ENCODE measurements at places on chromosomes 2 and 18.

DNA sequence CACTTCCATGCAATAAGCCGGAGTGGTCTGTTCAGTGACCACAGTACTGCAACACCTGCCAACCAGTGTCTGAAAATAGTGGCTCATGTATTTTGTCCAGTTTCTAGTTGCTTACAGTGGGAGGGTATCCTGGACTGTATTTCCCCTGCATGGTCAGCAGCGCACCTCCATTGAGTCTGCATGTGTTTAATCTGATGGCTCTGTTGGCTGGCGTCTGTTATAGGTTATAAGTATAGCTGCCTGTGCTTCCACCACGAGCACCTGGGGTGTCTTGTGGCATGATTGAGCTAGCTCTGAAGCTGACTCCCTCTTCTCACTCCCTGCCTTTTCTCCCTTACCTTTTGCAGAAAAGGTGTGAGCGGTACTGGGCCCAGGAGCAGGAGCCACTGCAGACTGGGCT is 12.9 kb downstream of the PTPN18 start:
- no peak for DNase-seq

DNA sequence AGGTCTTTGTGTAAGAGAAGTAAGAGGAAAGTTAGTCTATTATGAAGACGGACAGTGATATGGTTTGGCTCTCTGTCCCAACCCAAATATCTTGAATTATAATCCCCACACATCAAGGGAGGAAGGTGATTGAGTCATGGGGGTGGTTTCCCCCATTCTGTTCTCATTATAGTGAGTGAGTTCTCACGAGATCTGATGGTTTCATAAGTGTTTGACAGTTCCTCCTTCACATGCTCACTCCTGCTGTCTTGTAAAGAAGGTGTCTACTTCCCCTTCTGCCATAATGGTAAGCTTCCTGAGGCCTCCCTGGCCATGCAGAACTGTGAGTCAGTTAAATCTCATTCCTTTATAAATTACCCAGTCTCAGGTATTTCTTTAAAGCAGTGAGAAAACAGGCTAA is 67.6 kb downstream of the NEURL3 start:
- DNase-seq: no peak

- DNase-seq: no peak
Measured at GRCh38 chr2:193695367-193695766, 1500.6 kb upstream of the TMEFF2 start.

DNA sequence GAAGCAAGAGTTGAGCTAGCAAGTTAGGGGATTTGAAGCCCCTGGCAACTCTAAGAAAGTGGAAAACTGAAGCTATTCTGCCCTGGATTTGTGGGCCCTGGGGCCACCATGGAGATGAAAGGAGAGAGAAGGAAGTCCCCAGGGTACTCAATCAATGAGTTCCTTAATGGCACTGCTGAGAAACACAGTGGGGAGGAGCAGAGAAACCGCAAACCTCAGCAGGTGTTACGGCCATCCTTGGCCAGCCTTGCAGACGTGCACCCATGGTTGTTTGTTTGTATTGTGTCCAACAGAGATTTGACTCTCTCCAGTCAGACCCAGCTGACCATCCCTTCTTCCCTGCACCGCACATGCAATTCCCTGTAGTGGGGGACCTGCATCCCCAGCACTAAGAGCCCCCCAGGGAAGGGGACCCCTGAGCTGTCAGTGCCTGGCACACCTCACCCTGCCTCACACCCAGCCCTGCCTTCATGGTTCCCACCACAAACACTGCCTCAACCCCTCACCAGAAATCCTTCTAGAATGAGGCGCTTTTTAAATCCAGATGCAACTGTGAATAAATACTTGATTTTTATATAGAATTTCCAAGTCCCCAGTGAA is 255.3 kb downstream of the SH3BP4 start:
- DNase-seq: no peak

DNA sequence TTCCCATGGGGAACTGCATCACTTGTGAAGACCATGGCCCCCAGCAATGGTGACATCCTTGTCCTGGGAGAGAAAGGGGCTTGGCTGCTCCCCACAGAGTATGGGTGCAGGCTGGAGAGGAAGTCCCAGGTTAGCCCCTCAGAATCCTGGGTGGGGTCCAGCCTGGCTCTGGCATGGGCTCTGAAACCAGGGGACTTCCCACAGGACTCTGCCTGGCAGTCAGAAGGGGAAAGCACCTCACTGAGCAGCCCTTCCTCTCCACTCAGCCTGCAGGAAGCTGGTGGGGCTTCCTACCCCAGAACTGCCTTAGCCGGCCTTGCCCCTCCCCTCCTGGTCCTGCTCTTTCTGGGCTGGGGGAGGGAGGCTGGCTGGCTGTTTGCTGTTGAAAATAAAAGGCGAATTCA is 3.7 kb downstream of the NEURL3 start:
- no peak for DNase-seq

DNA sequence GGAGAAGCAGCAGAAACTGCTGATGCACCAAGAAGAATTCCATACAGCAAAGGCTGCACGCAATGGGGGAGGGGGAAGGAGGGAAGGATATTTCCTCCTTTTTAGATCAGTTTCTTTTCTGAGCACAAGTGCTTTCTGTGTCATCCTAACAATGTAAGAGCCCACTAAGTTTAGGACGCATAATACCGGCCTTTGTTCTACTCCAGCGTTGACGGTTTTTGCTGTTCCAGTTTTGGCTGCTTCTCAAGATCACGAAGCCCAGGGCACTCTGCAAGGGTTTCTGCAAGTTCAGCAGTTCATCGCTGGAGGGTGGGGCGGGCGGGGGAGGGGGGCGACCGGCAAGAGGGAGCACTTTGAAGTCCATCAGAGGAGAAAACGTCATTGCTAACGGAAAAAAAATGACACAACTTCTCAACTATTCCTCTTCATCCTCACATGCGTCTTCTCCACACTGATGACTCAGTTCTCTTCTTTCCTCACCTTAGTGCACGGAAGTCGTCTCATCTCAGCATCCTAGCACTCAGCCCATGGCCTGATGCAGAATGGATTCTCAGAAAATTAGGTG is 8.7 kb downstream of the FAM178B start:
- no peak for DNase-seq

DNA sequence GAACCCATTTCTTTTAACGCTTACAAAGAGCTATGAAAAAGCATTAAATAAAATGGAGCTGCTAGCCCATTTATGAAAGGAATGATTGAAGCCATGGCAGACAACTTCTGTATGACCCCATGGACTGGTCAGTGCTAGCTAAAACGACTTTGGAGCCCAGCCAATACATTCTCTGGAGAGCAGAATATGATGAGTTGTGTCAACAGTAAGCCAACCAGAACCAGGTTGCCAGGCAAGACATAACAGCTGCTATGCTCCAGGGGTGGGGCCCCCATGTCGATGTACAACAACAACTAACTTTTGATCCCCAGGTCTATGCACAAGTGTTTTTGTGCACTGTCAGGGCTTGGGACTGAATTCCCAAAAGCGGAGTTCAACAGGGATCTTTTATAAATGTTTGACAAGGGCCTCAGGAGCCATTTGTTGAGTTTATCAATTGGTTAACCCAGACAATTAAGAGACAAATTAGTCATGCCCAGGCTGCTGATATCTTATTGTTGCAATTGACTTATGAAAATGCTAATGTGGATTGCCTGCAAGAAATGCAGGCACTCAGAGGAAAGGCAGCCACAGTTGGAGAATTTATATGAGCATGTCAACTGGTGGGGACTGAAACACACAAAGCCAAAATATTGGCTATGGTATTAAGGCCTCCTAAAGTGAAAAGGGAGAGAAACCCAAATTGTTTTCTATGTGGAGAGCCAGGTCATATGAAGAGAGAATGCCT is 64.6 kb upstream of the MYO3B start:
- DNase-seq: no peak

DNA sequence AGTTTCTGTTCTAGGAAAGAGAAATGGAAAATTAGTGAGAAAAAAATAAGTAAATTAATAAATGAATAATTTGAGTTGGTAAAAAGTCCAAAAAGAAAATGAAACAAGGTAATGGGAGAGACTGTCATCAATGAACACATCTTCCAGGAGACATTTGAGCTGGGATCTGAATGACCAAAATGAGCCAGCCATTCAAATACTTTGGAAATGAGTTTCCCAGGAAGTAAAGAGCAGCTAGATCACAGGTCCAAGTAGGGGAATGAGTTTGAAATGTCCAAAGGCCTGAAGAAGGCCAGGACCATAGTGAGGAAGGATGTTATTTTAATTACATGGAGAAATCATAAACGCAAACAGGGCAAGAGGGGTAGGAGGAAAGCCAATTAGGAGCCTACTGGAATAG is 6.6 kb upstream of the DNAH7 start:
- no peak for DNase-seq

DNA sequence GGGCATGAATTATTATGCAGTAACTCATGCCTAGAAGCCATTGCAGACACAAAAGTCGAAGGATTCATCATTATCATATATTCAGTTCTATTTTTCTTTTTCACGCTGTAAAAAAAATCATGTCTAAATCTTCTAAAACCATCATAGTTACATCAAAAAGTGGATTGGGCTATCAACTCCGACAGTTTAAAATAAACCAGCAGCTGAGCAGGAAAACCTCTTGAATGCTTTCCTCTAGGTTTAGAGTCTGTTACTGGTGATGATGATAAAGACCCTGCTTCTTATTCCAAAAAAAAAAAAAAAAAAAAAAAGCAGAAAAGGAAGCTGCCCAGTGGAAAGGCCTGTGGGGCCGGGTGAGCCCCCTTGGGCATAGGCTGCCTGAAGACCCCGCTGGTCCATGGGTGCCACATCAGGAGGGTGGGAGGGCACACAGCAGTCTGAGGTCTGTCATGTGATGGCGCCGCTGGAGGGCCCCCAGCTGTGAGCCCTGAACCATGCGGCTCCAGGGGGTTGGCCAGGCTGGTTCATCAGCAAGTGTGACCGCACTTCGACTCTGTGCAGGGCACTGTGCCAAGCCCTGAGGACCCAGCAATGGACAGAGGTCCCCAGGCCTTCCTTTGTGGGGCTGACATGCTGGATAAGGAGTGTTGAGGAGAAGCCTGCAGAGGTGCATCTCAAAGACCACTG is 199.6 kb downstream of the EIPR1 start:
- DNase-seq: no peak

DNA sequence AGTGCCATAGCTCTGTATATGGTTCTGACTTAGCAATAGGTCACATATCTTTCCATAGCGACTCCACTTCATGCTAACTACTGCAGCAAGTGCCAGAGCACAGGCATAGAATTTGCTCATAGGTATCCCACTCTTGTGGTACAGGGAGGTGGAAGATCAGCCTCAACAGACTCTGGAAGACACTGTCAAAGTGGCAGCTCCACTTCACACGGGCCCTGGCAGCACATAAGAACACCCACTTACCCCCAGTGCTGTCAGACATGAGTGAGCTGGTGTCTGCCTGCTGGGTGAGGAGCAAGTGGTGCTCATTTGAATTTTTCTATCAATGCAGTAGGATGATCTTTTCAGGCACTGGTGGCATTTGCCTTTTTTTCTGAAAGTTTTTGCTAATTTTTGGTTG is 48.6 kb downstream of the BCL2L11 start:
- DNase-seq: no peak

GRCh38 chr2:17573085-17573803 is 32.7 kb downstream of the VSNL1 start:
- DNase-seq: no peak

DNA sequence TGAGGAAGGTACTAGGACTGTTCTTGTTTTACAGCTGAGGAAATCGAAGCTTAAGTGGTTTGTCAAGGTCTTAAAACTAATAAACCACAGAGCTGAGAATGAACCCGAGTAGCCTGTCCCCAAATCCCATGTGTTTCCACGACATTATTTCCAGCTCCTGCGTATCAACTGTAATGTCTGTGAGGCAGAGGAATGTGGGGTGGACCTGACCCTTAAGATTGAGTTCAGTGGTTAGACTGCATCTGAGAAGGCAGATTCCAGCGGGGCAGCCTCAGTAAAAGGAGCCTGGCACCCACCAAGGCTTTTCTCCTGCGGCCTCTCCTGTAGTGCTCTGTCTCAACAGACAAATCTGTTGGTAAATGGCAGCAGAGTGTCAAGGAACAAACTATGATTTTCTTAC is 81.9 kb upstream of the TMEM178A start:
- no peak for DNase-seq

DNA sequence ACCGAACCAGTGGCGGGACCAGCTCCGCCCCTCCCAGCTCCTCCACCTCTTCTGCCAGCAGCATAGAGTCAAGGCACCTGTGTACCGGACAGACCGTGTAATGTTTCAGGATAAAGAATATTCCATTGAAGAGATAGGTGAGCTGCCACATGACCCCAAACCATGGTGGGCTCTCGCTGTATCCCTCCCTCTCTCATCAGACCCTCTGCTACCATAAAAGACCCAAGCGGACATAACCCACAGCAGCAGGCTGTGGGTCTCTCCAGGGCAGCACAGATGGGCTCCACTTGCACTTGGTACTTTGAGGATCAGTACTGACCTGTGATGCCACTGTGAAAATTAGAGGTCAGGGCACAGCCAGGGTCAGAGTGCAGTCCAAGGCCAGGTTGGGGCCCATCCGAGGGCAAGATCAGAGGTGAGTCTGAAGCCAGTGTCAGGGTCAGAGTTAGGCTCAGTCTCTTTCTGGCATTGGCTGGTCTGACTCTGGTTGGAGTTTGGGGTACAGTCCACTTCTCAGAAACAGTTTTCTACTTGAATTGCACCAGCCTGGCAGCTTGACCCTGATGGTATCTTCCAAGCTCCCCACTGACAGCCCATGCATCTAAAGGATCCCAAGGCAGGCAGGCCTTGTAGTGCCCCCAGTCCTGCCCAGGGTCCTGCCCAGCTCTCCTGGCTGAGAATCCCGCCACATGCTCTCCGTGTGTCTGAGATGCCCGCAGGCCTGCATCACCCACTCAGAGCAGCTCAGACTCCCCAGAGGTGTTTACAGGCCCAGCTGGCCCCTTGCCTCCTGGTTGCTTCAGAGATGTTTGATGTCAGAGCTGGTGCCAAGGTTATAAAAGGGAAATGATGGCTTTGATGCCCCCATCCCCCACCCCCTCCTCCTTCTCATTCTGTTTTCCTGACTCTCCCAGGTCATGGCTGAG is 212.1 kb downstream of the DYSF start:
- no peak for DNase-seq

GRCh38 chr2:132652474-132652873 is 17.5 kb downstream of the LYPD1 start:
- DNase-seq: no peak

DNA sequence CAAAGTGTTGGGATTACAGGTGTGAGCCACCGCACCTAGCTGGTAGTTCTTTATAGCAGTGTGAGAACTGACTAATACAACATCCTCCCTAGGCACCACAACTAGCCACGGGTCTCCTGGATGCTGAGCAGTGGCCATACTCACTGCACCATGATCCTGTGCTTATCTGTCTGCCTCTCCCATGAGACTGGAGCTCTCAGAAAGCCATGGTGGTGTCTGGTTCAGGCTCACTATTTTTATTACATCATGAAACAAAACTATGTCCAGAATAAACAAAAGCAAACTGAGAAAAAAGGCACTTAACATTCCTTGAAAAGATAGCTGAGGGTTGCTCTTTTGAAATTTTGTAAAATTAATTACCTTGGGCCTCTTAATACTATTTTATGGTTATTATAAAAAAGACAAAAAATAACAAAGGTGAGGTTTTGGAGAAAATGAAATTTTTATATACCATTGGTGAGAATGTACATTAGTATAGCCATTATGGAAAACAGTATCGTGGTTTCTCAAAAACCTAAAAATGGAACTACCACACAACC is 90.7 kb upstream of the TFCP2L1 start:
- no peak for DNase-seq
